NK-92 treated with Interleukin-12 subunit alpha and Interleukin-12 subunit beta, amount 100 ng/mL, for 24 hours (cell line): ENCODE measurements at places on chromosomes 6 and 20.

DNA sequence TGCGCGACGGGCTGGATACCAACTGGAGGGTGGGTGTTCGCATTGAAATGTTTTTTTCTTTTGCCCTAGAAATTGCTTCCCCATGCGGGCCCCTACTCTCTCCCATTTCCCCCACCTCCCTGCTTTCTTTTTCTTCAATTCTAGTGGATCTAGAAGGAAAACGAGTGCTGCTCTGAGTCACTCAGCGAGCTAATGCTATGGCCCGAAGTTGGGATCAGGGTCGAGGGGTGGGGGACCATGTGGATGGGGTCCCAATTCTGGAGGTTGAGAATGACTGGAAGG is 71.5 kb downstream of the SOX4 start:
- no peak for DNase-seq

DNA sequence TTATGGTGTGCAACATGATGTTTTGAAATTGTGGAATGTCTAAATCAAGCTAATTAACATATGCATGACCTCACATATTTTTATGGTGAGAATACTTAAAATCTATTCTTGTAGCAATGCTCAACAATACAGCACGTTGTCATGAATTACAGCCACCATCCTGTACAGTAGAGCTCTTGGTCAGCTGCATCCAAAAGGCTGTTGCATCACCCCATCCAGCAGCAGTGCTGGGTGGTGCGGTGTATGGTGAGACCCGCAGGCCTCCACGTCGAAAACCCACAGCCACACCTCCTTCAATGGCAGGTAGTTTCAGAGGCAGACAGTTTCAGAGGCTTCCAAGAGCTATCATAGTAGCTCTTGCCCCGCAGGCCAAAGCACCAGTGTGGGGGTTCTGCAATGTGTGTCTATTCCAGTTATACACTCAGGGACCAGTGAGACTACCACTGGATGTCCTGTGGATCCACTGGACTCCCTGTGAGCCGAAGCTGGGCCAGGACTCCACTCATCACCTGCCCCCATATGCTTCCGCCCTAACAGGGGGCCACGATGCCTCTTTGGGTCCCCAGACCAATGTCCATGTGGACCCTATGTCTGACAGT is 23.4 kb downstream of the PACSIN1 start:
- DNase-seq: no peak

DNA sequence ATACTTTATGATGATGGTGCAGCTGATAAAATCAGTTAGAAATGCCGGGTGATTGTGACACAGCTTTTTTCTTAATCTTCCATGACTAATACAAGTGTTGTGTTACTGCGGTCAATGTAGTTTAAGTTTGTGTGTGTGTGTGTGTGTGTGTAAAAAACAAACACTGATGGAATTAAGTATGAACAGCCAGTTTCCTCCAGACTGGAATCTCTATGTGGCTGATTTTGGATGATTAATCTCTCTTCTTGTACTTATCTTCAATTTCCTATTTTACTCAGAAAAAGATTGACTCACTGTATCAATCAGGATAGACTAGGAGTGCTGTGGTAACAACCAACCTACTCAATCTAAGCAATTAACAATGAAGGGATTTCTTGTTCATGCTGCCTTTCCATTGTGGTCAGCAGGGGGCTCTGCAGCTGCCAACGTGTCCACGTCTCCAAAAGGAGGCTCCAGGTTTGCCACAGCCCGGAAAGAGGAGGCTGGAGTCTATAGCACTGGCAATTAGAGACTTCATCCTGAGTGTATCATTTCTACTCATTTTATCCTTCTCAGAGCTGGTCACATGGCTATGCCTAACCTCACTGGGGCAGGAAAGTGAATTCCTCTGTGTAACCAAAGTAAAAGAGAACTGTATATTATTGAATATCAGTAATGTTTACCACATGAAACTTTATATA is 107.7 kb downstream of the CD109 start:
- DNase-seq: no peak

DNA sequence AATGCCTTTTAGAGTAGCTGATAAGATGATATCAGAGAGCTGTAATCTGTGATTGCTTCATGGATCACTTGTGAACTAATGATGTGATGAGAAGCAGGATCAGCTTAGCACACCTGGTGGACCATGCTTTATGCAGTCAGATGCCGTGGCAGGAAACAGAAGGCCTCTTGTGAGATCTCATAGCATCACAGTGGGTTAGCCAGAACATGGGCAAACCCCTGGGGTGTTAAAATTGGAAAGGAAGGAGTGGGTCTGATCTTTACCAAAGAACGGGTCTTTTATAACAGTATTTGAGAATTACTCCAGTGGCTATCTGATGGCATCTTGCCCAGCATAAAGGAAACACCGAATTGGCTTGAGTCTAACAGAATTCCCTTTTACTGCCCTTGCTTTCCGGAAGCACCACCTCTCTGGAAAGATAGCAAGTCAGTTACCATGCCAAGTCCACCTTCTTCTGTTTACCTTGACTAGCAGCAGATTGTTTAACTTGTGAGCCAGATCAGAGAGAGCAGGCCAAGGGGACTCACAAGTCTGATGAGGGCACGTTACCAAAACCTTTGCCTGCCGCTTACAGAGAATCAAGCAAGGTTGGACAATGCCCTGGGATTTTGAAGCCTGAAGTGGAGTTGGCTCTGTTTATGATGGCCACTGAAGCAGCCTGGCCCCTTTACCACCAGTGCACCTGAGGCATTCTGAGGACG is 20.9 kb upstream of the SRF start:
- no peak for DNase-seq

- DNase-seq: no peak
These were observed 39.3 kb downstream of the ATRN start for GRCh38 chr20:3510110-3510509.

DNA sequence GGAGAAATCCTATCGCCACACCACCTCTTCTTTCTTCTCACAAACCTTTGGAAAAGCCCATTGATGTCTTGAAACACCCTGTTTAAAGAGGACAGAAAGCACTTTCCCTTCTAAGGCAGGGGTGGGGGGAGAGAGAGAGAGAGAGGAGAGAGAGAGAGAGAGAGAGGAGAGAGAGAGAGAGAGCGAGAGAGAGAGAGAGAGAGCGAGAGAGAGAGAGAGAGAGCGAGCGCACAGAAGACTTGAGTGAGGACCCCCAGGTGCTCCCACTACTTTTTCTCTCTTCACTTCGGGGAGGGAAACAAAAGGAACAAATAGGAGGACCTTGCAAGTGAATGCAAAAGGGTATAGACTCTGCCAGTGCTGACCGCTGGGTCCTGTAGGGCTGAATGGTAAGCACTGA is 52.4 kb downstream of the TIAM2 start:
- no peak for DNase-seq

GRCh38 chr6:33272275-33273128 is 627 bp downstream of the RPS18 start:
- no peak for DNase-seq

- DNase-seq: no peak
These were observed 217.8 kb downstream of the ANKRD60 start for GRCh38 chr20:58010666-58011065.

GRCh38 chr6:25330796-25331685 is 51.9 kb downstream of the CARMIL1 start:
- no peak for DNase-seq
